ENCODE measurements at places on chromosomes 3 and 15. TPM values are rescaled to one million over a fixed set of nuclear protein-coding genes. Genes with fewer than 3 reads are reported as not detected.

The SI gene
- not detected for total RNA-seq

The FAM107A gene
- total RNA-seq = not detected

The GOLGA6L4 gene
- total RNA-seq = 0.83 TPM

The DRD3 gene
- total RNA-seq = not detected

The HHLA2 gene
- total RNA-seq = not detected

The NEO1 gene
- 13.7 TPM for total RNA-seq

The MITF gene
- total RNA-seq = 22.0 TPM
